Daoy (cell line): ENCODE measurements at places on chromosomes 4 and X.

DNA sequence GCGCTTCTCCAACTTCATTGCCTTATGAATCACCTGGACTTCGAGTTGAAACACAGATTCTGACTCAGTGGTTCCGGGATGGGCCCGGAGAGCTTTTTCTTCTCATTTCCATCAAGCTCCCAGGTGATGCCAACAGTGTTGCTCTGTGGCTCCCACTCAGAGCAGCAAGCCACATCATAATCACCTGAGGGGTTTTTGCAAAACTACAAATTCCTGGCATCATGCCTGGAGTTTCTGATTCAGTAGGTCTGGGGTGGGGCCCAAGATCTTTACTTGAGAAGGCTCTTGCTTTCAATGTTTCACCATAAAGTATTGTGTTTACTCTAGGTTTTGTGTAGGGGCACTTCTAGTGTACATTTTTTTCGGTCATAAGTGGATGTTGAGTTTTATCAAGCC lies 7.0 kb downstream of the MTM1 start:
- peak; percentile 18 for DNase-seq

GRCh38 chrX:54950730-54951375 lies 30.2 kb downstream of the TRO start:
- DNase-seq = no peak

GRCh38 chr4:81335122-81335912 lies 120.3 kb upstream of the PRKG2 start:
- no peak for DNase-seq

DNA sequence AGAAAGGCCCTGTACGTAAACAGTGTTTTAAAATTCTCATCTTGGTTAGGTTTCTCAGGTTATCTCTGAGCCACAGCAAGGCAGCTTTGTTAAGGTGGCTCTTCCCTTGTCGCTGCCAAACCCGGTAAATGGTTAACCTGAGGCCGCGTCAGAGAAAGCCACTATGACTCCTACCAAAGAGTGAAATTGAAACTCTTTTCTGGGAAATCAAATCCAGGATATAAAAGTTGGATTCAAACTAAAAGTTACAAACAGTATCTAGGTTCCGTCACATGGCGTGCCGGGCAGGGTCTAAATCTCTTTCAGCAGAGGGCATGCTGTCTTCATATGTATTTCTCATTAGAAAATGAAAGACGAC lies 433 bp downstream of the MMAA start:
- DNase-seq = peak; percentile 36
